ENCODE measurements at places on chromosomes 2 and 18.

DNA sequence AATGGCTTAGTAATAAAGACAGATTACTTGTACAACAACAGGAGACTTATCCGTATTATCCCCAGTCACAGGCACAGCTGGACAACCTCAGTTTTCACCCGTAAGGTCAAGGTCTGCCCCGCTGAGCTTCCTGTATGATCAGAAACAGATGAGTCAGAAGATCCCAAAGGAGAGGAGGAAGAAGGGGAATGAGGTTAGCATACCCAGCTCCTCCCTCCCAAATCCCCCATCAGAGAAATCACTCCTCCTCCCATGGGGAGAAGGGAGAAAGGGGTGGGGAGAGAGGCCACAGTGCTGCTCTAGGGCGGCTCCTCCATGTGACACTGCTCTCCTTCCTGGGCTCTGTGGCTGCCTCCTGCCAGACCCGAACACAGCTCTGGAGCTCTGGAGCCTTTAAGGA lies 53.8 kb upstream of the SPTBN1 start:
- DNase-seq, result peak; percentile 56

GRCh38 chr2:27888790-27889189 lies 1.4 kb downstream of the RBKS start:
- DNase-seq, result peak; percentile 46

GRCh38 chr2:188519136-188519535 lies 227.5 kb downstream of the GULP1 start:
- peak; percentile 43 for DNase-seq

DNA sequence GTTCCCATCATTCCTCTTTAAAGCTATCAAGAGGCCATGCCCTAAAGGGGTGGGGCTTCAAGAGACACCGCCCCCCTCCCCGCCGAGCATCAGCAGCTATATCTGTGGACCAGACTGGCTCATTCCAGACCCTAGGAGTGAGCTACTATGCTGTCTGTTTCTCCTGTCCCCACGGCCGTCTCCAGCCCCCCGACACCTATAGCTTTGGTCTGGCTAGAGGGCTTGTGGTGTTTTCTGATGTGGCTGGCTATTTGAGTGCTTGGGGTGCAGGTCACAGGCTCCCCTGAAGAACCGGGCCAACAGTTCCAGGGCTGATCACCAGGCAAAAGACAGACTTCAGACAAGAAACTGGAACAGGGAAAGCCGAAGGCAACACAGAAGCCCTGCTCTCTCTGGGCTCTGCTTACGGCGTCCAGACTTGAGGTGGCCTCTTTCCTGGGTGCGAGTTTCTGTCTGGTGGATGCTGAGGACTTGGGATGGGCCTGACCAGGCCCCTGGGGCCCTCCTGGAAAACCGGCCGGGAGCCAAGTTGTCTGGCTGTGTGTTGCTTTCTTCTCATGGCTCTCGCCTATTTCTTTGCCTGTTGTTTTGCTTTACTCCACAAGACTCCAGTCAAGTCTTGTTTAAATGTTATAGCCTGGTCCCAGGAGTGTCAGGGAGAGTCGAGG lies 83.6 kb downstream of the KLHL29 start:
- DNase-seq, result no peak

GRCh38 chr2:200509235-200509611 lies 645 bp downstream of the KCTD18 start:
- peak; percentile 16 for DNase-seq

GRCh38 chr2:206804326-206804725 lies 38.9 kb downstream of the FASTKD2 start:
- DNase-seq, result no peak

DNA sequence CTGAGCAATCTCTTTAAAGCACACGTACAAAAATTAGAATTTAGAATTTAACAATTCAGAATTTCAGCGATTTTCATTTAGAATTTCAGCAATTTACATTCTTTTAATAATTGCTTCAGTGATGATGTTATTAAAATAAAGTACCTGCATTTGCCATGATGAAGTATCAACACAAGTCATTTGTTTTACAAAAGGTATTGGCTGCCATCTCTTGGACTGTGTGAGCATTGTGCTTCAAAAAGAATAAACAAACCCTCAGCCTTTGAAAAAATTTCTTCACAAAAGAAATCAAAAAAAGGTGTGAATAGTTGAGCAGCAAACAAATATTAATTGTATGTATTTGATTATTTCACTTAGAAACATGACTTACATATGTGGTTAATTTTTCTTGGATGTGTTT lies 27.1 kb upstream of the ZC3H15 start:
- peak; percentile 10 for DNase-seq

DNA sequence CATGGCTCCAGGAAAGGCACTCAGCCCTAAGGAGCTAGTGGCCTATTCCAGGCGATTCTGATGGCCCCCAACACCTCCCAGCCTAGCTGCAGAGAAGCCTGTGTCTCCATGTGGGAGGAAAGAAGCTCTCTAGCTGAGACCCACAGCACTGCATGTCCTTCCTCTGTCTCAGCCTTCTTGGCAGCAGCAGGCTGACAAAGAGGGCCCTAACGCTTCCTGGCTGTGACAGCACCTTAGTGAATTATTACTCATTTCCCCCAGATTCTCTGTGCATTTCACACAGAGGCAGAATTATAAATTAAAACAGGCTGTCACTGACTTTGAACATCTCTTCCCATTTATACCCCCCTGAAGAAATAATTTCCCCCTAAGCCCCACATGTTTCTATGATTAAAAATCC lies 206.8 kb downstream of the CLIP4 start:
- no peak for DNase-seq

GRCh38 chr2:97645112-97645694 lies 659 bp upstream of the COX5B start:
- DNase-seq, result peak; percentile 20

GRCh38 chr18:41436772-41437171 lies 518.3 kb upstream of the PIK3C3 start:
- DNase-seq, result no peak

- peak; percentile 70 for DNase-seq
Measured at GRCh38 chr2:120703330-120703994, 32.2 kb upstream of the GLI2 start.

GRCh38 chr2:147792966-147793617 lies 51.7 kb upstream of the ACVR2A start:
- DNase-seq, result peak; percentile 36

DNA sequence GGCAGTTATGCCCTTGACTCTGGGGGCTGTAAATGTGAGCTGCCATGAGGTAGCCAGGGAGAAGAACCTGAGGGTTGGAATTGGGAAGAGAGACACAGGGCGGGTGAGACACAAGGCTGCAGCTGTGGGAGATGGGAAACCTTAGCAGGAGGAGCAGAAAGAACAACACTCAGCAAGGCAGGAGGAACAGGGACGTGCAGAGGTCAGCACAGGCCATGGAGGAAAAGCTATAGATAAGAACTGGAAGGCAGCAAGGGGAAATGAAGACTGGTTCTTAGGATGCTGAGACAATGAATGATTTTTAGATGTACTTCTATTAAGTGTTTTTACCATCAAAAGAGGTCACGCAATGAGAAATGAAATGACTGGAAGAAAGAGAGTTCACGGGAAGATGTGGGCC lies 80.2 kb downstream of the USP40 start:
- no peak for DNase-seq

All from astrocyte of the spinal cord (primary cell).